ENCODE measurements at places on chromosomes 5 and 9.

- DNase-seq, result no peak
Measured at GRCh38 chr5:132812781-132813598, at the start of gene SOWAHA. TSS of gene SOWAHA (plus strand) at chr5:132813302. CDS start at chr5:132813622, 320 bp downstream.

DNA sequence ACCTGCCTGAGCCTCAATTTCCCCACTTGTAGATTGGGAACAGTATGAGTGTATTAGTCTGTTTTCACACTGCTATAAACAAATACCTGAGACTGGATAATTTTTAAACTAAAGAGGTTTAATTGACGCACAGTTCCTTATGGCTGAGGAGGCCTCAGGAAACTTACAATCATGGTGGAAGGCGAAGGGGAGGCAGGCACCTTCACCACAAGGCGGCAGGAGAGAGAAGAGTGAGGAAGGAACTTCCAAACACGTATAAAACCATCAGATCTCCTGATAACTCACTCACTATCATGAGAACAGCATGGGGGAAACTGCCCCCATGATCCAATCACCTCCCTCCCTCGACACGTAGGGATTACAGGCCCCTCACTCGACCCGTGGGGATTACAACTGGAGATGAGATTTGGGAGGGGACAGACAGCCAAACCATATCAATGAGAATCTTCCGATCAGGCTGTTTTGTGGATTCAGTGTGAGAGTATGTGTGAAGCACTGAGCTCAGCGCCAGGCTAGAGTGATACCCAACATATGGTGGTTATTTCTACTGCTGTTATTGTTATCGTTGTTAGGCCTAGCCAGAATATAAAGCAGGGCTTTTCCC, 14.6 kb upstream of the LMX1B start:
- no peak for DNase-seq

- no peak for DNase-seq
Measured at GRCh38 chr5:132472431-132472830, 18.1 kb downstream of the IRF1 start.

- DNase-seq, result no peak
Measured at GRCh38 chr5:36236801-36237200, 4.9 kb downstream of the NADK2 start.

DNA sequence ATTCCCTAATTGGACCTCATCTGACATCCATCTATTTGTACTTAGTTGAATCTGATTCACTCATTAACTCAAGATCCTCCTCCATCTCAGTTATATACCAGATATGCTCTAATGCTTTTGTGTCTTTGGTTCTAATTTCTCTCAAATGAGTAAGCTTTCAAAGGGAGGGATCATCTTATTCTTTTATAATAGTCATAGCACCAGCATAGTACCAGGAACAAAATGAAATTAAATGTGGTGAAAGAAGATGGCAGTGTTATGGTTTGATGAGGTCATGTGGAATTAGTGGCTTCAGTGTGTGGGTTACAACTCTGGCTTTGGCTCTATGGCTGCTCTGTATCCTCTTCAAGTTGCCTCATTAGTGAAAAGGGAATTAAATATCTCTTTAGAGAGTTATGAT, 32.5 kb upstream of the ZNF366 start:
- no peak for DNase-seq

- DNase-seq, result no peak
Measured at GRCh38 chr9:33233626-33234342, 6.2 kb upstream of the SPINK4 start.

DNA sequence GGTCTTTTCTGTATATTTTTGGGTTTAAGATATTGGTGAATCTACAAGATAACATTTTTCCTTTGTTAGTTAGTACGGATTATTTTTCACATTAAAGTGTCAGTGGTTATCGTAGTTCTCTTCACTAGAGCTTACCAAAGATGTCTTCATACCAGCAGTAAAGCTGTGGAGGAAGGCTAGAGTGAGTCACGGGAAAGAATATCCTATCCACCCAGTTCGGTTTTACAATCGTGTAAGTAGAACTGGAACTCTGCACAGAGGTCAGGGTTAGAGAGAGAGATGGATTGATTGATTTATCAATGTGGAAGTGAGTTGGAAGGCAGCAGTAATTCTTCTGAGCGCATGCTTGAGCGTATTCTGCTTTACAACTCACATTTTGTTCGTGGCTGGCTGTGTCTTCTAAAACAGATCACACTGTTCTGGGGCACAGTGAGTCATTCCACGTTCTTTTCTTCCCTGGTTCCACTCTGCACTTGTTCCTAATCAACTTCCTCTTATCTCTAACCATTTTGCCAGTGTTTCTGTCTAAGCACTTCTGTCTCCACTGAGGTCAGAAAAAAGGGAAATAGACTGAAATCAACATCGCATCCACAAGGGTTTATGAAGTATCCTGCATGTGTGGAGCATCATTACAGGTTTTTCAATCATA, 86.5 kb upstream of the ARRDC3 start:
- no peak for DNase-seq

GRCh38 chr9:5909976-5910375, 19.3 kb downstream of the MLANA start:
- no peak for DNase-seq

GRCh38 chr5:157213527-157214243, 33.0 kb downstream of the ITK start:
- no peak for DNase-seq

DNA sequence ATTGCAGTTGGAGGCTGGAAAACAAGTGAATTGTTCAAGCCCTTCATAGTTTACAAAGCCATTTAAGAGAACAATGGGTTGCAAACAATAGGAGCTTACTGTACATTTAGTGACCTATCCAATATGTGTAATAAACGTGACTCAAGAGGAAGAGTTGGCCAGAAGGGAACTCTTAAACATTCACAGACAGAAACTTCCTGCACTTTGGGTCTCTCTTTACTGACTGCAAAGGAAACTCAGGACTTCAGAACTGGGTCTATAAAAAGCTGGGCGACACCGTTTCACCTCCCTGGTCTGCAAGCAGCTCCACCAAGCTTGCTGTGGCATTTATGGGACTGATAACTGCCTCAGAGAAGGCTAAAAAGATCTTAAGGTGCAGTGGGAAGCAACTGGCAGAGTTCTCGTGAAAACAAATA, 48.7 kb upstream of the SPATA31D4 start:
- DNase-seq, result no peak

GRCh38 chr5:169993485-169993790, 13.1 kb upstream of the INSYN2B start:
- DNase-seq, result no peak

GRCh38 chr5:93359296-93359959, 221.6 kb downstream of the NR2F1-AS1 start:
- no peak for DNase-seq

GRCh38 chr5:154049636-154050035, 10.9 kb downstream of the MFAP3 start:
- DNase-seq, result no peak

- no peak for DNase-seq
Measured at GRCh38 chr5:37549411-37549810, 170.3 kb downstream of the WDR70 start.

DNA sequence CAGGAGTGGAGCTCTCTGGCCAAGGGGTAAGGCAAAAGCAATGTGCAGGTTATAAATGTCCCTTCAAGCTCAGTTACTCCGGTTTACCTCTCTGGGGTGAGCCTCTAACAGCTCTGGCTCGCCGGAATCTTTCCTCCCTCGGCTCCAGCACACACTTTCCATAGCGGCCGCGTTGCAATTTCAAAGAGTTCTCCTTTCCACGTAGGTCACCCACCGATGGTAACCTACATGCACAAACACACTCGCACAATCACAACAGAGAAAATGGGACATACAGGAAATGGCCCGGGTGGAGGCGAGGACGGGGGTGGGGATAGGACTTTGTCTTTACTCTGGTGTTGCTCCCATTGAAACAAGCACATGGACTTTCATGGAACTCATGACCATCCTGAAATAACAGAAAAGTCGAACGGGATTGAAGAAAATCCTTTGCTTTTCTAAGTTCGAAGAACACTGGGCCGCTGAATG, 1.2 kb downstream of the LHFPL2 start:
- DNase-seq, result no peak

- DNase-seq, result no peak
Measured at GRCh38 chr5:103177543-103177942, 57.4 kb downstream of the PPIP5K2 start.

- DNase-seq, result no peak
Measured at GRCh38 chr9:36966371-36967097, 67.5 kb downstream of the PAX5 start.

DNA sequence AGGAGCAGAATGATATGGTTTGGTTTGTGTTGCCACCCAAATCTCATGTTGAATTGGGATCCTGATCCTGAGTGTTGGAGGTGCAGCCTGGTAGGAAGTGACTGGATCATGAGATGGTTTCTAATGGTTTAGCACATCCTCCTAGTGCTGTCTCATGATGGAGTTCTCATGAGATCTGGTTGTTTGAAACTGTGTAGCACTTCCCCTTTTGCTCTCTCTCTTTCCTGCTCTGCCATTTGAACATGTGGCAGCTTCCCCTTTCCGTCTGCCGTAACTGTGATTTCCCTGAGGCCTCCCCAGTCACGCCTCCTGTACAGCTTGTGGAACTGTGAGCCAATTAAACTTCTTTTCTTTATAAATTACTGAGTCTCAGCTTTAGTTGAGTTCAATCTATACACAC, 756.8 kb upstream of the CDH6 start:
- no peak for DNase-seq

DNA sequence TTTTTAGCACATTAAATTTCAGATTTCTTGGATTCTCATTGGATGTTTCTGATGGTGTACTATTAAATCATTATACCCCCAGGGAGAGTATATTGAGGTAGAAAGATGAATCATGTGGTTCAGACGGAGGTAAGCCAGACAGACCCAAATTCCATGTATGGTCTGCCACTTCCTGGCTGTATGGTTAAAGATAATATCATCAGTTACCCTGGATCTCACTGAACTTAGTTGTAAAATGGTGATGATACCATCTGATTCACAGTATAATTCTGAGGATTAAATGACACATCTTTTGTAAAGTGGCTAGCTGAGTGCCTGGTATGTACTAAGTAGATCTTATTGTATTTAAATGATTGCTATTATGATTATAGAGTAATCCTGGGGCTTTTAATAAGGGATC, 9.3 kb downstream of the SLC27A6 start:
- no peak for DNase-seq

DNA sequence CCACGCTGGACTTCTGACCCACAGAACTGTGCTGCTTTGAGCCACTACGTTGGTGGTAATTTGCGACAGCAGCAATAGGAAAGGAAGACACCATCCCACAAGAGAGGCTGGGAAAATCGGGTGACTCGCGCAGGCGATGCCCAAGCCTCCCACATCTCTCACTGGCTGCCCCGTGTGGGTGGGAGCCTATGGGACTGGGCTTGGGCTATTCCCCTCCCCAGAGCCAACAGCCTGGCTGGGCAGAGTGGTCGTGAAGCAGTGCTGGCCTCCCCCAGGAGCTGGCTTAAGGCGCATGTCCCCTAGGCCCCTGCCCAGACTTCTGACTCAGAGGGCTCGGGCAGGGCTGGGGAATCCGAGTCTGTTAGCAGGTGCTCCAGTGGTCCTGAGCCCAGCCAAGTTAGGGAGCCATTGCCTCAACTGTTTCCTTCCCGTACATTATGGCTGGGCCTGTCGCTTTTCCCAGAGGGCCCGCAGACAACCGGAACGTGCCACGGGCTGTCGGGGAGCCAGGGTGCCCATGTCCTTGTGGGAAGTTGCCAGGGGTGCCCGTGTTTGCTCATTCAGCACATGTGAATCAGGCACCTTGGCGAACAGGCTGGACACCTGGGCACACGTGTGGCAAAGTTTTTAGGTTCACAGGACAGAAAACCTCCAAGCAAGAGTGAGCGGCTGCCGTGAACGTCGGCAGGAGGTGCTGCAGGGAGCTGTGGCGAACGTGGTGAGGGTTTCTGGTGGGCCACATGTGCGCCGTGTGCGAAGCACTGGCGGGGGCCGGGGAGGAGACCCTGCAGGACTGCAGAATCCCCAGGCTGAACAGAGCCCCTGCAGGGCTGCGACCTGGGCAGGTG, 7.0 kb upstream of the RASGEF1C start:
- no peak for DNase-seq

GRCh38 chr9:97721396-97721795, 24.3 kb upstream of the XPA start:
- DNase-seq, result no peak

DNA sequence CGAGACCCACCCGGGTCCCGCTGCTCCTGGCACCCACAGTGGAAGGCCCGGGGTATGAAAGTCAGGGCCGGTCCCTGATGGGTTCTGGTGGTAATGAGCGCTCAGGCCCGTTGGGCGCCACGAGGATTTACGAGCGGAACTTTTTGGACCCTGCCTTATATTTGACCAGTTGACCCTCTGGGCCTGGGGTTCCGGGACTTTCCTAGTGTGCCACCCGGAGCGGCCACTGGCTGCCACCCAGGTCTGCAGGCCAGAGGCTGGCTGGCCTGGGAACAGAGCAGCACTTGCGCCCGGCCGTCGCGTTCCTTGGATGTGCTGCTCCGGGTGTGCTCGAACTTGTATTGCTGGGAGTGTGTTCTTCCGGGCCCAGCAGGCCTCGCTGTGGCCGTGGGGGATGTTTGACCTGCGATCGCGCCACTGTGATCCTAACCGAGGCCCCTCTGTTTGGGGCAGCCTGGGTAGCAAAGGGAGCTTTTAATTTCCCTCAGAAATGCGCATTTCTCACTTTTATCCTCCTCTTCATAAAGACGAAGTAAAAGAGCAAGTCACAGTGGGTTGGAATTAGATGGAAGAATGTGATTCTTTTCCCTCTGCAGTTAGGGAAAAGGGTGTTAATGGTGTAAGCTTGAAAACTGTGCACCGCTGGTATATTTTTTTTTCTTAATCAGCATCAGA, 1.2 kb downstream of the F2RL1 start:
- no peak for DNase-seq

- DNase-seq, result no peak
Measured at GRCh38 chr9:134146774-134147493, 11.1 kb downstream of the WDR5 start.

DNA sequence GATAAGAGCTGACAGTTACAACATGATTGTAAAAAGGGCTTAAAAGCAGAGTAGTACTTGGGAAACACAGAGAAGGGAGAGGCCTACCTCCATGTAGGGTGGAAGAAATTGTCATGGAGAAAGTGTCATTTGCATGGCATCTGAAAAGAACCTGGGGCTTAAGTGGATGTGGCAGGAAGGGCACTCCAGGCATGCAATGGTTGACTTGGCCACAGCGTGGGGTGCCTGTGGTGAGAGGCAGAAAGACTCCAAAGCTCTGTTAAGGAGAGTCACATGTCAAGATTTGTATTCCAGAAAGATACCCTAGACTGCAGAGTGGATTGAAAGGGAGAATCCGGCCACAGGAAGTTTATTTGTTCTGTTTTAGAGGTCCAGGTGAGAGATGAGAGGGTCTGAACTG, 2.4 kb downstream of the POLR3G start:
- DNase-seq, result no peak

GRCh38 chr5:39657943-39658342, 233.2 kb upstream of the DAB2 start:
- DNase-seq, result no peak

DNA sequence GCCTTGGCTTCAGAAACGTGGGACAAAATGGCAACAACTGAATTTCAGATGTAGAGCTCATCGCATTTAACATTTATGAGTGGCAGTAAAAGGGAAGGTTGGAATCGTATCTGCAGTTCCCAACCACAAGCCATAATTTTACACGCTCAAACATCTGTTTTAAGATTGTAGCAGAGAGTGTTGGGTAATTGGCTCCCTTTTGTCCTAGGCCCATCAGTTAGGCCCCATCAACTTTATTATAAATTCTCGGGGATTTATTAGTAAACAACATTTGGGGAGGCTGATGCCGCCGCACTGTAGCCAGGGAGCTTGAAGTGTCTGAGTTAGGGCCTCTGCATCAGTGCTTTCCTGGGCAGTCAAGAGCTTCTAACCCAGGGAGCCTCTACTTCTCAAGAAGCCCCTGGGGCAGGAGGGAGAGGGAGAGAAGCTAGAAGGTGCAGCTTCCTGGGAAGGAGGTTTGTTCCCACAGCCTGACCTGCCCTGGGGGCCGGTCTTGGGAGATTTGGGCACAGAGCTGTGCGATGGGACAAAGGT, 66.2 kb downstream of the HSPA4 start:
- no peak for DNase-seq
